ENCODE measurements at places on chromosomes 1 and 21.

GRCh38 chr1:213060836-213061235 lies 9.8 kb downstream of the RPS6KC1 start:
- no peak for DNase-seq

GRCh38 chr1:114439369-114439768 lies 71.6 kb downstream of the TRIM33 start:
- no peak for DNase-seq

DNA sequence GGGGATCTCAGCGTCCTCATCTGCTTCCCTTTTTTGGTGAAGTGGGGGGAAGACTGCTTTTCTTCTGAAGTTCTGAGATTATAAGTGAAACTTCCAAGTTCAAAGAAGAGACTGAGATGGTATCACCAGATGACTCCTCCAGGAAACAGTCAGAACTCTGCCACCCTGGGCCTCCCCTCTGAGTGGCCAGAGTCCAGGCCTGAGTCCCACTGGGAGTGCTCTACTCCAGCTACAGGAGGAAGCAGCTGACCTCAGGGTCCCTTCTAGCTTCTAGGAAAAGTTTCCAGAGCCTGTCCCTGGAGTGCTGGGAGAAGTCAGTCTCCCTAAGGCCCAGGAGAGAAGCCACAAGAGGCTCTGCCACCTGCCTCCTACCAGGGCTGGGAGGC lies 104.7 kb downstream of the CASZ1 start:
- no peak for DNase-seq

GRCh38 chr21:28781602-28782276 lies 210.9 kb downstream of the LTN1 start:
- DNase-seq, result no peak

DNA sequence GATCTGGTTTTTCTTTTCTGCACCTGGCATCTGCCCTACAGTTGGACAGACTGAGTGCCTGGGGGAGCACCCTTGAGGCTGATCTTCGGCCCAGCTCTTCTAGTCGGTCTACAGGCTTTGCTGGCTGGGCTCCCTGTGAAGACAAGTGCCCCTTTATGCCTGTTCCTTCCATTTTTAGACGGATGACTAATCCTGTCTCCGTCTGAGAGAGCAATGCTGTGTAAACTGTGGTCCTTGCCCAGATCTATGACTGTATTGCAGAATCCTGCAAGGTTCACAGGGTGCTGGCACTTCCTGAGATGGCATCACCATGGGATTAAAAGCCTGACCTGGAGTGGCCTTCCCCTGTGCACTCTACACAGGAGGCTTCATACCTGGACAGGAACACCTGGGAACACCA lies 47.6 kb upstream of the SAMD13 start:
- no peak for DNase-seq

- DNase-seq, result no peak
Measured at GRCh38 chr1:98893371-98893770, 111.3 kb downstream of the PLPPR5 start.

DNA sequence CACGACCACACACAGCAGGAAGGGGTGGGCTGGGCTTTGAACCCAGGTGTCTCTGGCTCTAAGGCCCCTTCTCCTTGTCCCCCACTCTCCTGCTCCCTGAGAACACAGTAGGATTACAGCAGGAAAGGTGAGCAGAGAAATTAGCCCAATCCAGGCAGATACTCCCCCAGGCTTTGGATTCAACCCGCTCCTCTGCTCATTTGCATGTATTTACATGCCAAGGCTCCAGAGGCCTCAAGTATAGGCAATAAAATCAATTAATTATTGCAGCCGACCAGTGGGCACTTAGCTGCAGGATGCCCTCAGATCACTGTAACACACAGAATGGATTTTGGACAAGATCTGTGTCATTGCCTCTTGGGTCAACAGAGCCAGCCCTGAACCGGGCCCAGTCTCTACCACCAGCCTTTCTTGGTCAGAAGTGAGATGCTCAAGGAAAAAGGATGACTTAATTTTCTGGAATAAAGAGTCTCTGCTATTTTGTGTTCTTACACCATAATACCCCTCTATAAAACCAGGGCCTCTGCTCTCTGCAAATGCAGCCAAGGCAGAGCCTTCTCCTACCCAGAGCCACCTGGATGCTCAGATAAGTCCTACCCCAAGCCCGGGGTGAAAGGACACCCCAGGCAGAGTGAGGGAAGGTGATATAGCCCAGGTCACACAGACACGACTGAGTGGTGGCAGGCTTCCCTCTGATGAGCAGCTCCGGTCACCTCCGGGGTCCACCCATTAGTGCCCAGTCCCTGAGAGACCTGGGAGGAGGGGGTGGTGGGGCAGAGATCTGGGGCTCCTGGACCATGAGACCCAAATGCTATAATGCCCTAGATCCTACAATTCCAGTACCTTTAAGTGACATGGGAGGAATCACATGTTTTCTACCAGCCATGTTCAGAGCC lies 28.9 kb downstream of the MATN1 start:
- no peak for DNase-seq

DNA sequence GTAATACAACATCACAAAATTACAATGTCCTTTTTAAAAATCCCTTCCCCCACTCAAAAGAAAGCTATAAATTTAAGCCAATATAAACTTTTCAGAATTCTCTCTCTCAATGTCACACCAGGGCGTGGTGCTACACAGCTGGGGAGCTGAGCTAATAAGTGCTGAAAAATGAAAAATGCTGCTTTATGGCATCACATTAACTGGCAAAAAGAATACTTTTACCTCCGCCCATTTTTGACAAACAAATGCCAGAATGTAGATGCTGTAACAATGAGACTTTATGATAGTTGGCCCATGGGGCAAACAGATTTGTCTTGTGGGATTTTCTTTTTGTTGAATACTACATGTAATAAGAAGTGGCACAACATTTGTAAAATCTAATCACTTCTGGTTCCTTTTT lies 12.7 kb upstream of the LYPLAL1 start:
- no peak for DNase-seq
